Activated T-helper 1 cell treated with anti-CD3 and anti-CD28 coated beads, Interleukin-12 subunit alpha, Interleukin-12 subunit beta, Interleukin-2, Interleukin-4 antibody, amounts not matched to agents 30 ng/mL and 10 ng/mL and 1 ng/mL, durations not matched to agents 14 hours and 24 hours and 36 hours (primary cell): ENCODE measurements at places on chromosomes 1 and 21. TPM values are rescaled to one million over a fixed set of nuclear protein-coding genes. Genes with fewer than 3 reads are reported as not detected.

CALML6 gene
- 0.36 and 0.51 TPM in 2 replicates for total RNA-seq

GRCh38 chr1:26191739-26192138, 1.3 kb downstream of the CATSPER4 start:
- DNase-seq = peak; percentile 28

VWA1 gene
- 5.5 and 5.8 TPM in 2 replicates for total RNA-seq

PER3 gene
- total RNA-seq = 4.0 and 4.4 TPM in 2 replicates

PEX10 gene
- total RNA-seq = 22.4 and 24.0 TPM in 2 replicates

DNA sequence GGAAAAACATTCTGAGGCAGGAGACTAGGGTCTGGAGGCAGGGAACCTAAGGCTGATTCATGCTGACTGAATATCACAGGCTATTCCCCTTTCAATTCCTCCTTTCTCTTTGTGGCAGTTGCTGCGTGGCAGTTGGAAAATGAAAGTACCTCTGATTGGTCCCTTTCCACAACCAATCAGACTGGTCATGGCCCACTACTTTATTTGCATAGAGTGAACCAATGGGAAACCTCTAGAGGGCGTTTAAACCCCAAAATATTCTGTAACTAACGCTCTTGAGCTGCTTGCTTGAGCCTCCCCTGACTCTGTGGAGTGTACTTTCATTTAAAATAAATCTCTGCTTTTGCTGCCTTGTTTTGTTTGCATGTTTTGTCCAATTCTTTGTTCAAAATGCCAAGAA, 27.7 kb upstream of the VN1R5 start:
- DNase-seq = no peak

DNA sequence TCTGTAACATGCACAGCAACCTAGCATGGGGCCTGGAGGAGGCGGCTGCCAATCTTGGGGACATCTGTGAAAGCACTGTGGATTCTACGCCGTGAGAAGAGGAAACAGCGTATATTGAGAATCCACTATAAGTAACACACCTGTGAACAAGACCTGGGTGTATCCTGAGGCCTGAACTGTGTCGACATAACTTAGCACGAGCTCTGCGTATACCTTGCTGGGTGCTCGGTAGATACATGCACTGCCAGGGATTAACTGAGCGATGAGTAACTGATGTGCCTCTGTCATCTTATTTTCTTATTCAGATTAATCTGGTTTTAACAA, 58.6 kb downstream of the DDX20 start:
- DNase-seq = no peak
